ENCODE measurements at places on chromosomes 5 and 9.
A peak's percentile ranks its signal among the peaks of the same experiment; 100 is the strongest.

- DNase-seq, result no peak
Observed at GRCh38 chr5:133596049-133596448, 16.3 kb downstream of the FSTL4 start.

DNA sequence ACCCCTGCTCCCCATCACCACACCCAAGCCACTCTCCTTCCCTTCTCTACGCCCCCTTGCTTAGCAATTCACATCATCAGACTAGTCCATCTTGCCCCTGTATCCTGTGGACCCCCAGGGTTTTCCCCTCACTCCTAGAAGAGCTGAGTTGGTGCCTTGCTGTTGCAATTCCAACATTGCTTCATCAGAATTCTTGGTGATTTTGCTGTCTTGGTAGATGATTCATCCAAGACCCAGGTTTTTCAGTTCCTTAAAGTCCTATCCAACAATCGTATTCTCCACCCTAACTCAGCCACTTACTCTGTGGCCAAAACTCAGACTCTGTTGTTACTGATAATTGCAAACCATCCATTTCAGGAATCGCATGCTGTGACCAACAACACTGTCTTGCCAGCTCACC lies 21.4 kb upstream of the CCNJL start:
- DNase-seq, result no peak

GRCh38 chr9:124030969-124031451 lies 19.4 kb downstream of the LHX2 start:
- DNase-seq, result no peak

- peak; percentile 80 for DNase-seq
Observed at GRCh38 chr5:132063090-132063911, 2.8 kb downstream of the IL3 start.

GRCh38 chr9:88458716-88459465 lies 70.6 kb downstream of the SPIN1 start:
- no peak for DNase-seq
